ENCODE measurements at places on chromosomes 1 and 21.

DNA sequence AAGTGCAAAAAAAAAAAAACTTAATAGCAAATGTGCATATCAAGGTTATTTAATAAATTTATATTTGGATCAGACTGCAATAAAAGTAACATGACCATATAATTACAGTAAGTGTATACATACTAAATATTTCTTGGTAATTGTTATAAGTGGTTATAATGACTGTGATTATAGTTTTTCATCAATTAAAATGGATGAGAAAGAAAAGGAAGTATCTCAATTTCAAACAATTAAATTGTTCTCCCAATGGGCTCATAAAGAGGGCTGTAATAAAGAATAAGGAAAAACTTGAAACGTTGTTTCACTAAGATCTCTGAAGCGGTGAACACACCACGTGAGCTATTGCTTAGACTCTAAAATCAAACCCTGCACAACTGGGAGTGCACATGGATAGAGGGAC, 104.1 kb downstream of the CDC42BPA start:
- no peak for DNase-seq

DNA sequence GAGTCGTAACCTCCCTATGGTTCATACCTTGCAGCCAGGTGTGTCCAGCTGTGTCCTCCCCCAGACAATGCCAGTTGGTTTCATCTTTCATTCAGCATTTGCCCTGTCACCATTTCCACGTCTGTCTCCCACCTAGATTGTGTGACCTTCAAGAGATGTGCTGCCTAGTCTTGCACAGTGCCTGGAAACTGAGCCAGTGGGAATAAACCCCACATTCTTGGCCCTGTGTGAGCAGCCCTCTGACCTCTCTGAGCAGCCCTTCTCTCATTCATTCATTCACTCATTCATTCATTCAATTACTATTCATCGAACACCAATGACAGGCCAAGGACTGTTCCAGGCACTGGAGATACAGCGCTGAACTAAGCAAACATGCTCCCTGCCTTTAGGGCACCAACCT, 115.7 kb downstream of the GRIK3 start:
- no peak for DNase-seq

DNA sequence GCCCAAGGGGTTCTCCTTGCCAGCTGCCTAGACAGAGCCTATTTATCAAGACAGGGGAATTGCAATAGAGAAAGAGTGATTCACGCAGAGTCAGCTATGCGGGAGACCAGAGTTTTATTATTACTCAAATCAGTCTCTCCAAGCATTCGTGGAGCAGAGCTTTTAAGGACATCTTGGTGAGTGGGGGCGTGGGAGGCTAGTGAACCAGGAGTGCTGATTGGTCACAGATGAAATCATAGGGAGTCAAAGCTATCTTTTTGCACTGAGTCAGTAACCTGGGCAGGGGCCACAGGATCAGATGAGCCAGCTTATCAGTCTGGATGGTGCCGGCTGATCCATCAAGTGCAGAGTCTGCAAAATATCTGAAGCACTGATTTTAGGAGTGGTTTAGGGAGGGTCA, 64.8 kb upstream of the MRPS6 start:
- DNase-seq: no peak

- peak; percentile 61 for DNase-seq
Measured at GRCh38 chr1:228555074-228555994, 68.2 kb downstream of the RNF187 start.

DNA sequence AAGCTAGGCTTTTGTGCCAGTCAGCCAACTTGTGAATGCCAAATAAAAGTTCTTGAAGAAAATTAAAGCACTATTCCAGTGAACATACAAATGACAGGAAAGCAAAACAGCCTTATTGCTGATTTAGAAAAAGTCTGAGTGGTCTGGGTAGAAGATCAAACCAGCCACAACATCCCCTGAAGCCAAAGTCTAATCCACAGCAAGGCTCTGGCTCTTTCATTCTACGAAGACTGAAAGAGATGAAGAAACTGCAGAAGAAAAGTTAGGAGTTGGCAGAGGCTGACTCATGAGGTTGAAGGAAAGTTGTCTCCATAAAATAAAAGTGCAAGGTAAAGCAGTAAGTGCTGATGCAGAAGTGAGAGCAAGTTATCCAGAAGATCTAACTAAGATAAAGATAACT, 65.9 kb downstream of the LHX4 start:
- DNase-seq: no peak

DNA sequence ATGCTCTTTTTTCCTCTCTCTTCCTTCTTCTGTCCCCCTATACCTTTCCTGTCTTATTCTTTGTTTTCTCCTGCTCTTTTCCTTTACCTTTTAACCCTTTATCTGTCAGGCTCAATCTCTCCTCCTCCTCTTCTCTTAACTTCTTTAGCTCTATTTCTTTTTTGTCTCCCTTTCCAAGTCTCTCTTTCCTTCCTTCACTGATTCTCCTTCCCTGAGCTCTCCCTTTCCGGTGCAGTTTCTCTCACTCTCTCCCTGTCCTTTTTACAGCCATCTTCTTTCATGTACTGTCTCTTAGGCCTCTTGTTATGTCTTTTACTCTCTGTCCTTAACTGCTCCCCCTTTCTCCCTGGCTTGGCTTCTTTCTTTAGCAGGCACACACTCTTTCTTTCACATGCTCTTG, 12.0 kb downstream of the SLC30A7 start:
- no peak for DNase-seq

GRCh38 chr1:93964096-93964776, 55.0 kb upstream of the GCLM start:
- DNase-seq: no peak

All from upper lobe of right lung (tissue), 1 donor.